ENCODE measurements at places on chromosomes 5 and 9. TPM values are rescaled to one million over a fixed set of nuclear protein-coding genes. Genes with fewer than 3 reads are reported as not detected.

- H3K27me3 ChIP-seq: no peaks in the 10 kb centered on the region
- no peak for DNase-seq
- H3K4me3 ChIP-seq: no peak overlapping the region
- H3K36me3 ChIP-seq: no peaks in the 10 kb centered on the region
These were observed 370.8 kb downstream of the TLE1 start for GRCh38 chr9:81318571-81318970.

DNA sequence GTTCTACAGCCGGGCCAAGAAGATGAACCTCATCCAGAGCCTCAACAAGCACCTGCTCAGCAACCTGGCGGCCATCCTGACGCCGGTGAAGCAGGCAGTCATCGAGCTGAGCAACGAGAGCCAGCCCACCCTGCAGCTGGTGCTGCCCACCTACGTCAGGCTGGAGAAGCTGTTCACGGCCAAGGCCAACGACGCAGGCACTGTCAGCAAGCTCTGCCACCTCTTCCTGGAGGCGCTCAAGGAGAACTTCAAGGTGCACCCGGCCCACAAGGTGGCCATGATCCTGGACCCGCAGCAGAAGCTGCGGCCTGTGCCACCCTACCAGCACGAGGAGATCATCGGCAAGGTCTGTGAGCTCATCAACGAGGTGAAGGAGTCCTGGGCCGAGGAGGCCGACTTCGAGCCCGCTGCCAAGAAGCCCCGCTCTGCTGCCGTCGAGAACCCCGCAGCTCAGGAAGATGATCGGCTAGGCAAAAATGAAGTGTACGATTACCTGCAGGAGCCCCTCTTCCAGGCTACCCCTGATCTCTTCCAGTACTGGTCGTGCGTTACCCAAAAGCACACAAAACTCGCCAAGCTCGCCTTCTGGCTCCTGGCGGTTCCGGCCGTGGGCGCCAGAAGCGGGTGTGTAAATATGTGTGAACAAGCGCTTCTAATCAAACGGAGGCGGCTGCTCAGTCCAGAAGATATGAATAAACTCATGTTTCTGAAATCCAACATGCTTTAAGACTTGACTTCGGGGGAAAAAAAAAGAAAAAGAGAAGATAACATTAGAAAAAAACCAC, 28.5 kb downstream of the AMBP start:
- H3K4me1 ChIP-seq: no peaks in the 10 kb centered on the region
- no peak overlapping the region for H3K27ac ChIP-seq
- DNase-seq: no peak

DNA sequence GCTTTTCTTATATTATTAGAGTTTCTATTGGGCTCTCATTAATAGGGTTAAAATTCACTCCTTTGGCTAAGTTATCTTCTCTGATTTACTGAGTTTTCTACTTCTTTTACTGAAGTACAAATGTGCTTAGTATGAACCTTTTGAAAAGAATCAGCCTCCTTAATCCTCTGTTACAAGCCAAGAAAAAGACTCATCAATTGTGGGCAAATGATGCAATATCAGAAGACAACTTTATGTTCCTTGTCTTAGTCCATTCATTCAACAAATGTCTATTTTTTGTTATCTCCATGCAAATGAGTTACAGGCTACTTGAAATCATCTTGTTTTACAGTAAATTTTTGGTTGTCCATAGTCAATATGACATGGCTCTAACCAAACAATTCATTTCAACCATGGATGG, 40.3 kb downstream of the SNCAIP start:
- DNase-seq: no peak
- no peaks in the 10 kb centered on the region for H3K4me1 ChIP-seq
- no peaks in the 10 kb centered on the region for H3K27me3 ChIP-seq
- H3K4me3 ChIP-seq: no peak overlapping the region
- no peaks in the 10 kb centered on the region for H3K36me3 ChIP-seq
- no peak overlapping the region for H3K27ac ChIP-seq

GRCh38 chr5:178206166-178207101, 2.1 kb downstream of the HNRNPAB start:
- DNase-seq: no peak
- peaks cover 2% of the 10 kb centered on the region for H3K27me3 ChIP-seq
- peak overlapping the region; percentile 85 for H3K4me3 ChIP-seq
- H3K4me1 ChIP-seq: peaks cover 27% of the 10 kb centered on the region

GRCh38 chr5:21007781-21008180, 1019.8 kb upstream of the CDH18 start:
- no peak overlapping the region for H3K27ac ChIP-seq
- H3K4me1 ChIP-seq: no peaks in the 10 kb centered on the region
- H3K27me3 ChIP-seq: no peaks in the 10 kb centered on the region
- no peak overlapping the region for H3K4me3 ChIP-seq
- H3K36me3 ChIP-seq: no peaks in the 10 kb centered on the region

DNA sequence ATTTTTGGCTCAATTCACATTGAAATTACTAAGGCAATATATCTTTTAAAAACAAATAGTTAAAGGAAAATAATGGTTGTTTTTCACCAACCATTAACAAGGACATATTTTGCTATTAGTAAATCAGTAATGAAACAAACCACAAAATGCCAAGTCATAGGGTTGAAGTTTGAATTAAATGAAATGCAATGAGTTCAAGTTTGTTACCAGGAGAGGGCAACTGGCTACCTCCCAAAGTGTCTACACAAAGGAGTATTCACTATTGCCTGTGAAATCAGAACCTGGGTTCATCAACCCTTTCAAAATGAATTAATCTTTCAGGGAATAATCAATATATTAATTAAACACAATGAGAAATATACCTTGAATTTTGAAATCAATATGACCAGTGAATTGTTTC, 138.4 kb upstream of the DMRTA1 start:
- no peaks in the 10 kb centered on the region for H3K4me1 ChIP-seq
- no peak overlapping the region for H3K4me3 ChIP-seq
- no peaks in the 10 kb centered on the region for H3K36me3 ChIP-seq

GRCh38 chr9:134891713-134892112, 11.1 kb downstream of the FCN2 start:
- H3K36me3 ChIP-seq: no peaks in the 10 kb centered on the region
- H3K4me1 ChIP-seq: no peaks in the 10 kb centered on the region
- no peaks in the 10 kb centered on the region for H3K27me3 ChIP-seq
- H3K27ac ChIP-seq: no peak overlapping the region

GRCh38 chr5:78320401-78320800, 25.9 kb upstream of the AP3B1 start:
- no peak overlapping the region for H3K27ac ChIP-seq
- H3K27me3 ChIP-seq: peaks cover 21% of the 10 kb centered on the region
- no peaks in the 10 kb centered on the region for H3K4me1 ChIP-seq
- no peaks in the 10 kb centered on the region for H3K36me3 ChIP-seq
- no peak for DNase-seq

The ARSI gene
- total RNA-seq: not detected
